ENCODE measurements at places on chromosomes 4 and X.
A peak's percentile ranks its signal among the peaks of the same experiment; 100 is the strongest.

- no peak for DNase-seq
These were observed 10.8 kb downstream of the PLAC1 start for GRCh38 chrX:134647477-134647877.

- DNase-seq, result no peak
These were observed 210.6 kb downstream of the KDR start for GRCh38 chr4:54914781-54915180.

GRCh38 chrX:78104447-78105176, 564 bp downstream of the PGK1 start:
- peak; percentile 18 for DNase-seq

- DNase-seq, result no peak
These were observed 80.0 kb downstream of the ARSJ start for GRCh38 chr4:113899271-113900070.

DNA sequence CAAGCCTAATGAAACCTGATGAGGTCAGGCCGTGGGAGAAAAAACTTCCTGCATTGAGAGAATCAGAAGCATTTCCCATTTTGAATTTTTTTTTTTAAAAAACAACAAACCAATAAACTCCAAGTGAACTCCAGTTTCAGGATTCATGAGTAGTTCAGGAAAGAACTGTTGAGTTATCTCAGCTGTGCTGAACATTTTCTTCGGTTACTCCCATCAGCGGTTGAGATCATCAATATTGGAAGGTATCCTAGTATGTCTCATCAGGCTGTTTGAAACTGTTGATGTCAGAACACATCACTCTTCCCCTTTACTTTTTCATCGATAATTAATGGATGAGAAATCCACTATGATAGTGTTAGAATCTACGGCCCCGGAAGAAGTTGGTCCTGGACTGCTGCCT, 82.4 kb upstream of the ADGRG2 start:
- DNase-seq, result no peak

DNA sequence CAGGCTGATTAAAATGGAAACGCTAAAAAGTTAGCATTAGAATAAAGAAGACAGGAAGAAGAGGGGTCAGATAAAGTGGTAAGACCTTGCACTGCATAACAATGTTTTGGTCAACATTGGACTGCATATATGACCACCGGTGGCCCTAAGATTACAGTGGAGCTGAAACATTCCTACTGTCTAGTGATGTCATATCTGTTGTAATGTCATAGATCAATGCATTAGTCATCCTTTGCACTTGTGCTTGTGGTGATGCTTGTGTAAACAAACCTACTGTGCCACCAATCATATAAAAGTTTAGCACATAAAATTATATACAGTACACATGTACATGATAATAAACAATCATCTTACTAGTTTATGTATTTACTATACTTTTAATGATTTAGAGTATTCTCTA, 73.0 kb downstream of the TMEM165 start:
- DNase-seq, result no peak

All from stimulated activated CD4-positive, alpha-beta T cell treated with anti-CD3 and anti-CD28 coated beads, Interleukin-4, amount 100 ng/mL, for 4 hours (primary cell).